Suppressor macrophage treated with lipopolysaccharide for 4 hours (primary cell): ENCODE measurements at places on chromosomes 12 and 14.

- DNase-seq = no peak
Measured at GRCh38 chr12:128827724-128828123, 4.0 kb upstream of the SLC15A4 start.

DNA sequence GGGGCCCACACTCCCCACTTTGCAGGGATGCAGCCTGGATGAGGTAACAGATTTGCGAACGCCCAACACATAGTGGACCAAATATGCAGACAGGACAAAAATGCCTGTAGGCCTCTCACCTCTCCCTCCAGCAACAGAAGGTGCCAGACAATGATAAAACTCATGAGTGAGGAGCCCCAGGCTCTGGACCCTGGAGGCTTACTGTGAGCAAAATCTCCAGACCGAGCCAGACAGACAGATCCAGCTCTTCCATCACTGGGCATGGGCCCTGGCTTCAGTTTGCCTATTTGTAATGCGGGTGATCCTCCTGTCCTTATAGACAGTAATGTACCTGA lies 42.3 kb downstream of the IRF2BPL start:
- no peak for DNase-seq

GRCh38 chr14:95841668-95842067 lies 35.0 kb upstream of the TUNAR start:
- no peak for DNase-seq

- DNase-seq = no peak
Measured at GRCh38 chr12:19639781-19640415, 200.6 kb downstream of the AEBP2 start.

GRCh38 chr12:124217508-124218242 lies 77.2 kb upstream of the RFLNA start:
- DNase-seq = peak; percentile 61

- no peak for DNase-seq
Measured at GRCh38 chr12:108191938-108192337, 62.9 kb downstream of the WSCD2 start.

GRCh38 chr14:102973706-102974285 lies 51.3 kb downstream of the AMN start:
- peak; percentile 32 for DNase-seq

DNA sequence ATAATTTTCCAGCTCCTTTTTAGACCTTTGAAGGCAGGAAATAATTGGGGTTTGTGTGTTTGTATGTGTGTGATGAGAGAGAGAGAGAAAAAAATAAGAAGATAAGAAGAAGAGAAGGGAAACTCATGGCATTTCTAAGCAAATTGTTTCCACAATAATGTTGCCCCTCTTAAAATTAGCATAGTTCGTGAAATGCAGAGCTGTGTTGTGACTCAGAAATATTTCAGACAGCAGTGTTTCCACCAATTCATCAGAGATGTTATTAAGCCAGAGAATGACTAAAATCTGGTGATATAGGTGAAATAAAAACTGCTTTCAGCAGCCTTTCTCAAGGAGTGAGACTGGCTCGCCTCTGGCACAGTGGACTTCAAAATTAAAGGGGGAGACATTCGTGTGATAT lies 65.9 kb upstream of the ARHGAP5 start:
- DNase-seq = no peak

GRCh38 chr14:68927956-68928675 lies 51.0 kb downstream of the ACTN1 start:
- DNase-seq = peak; percentile 32

DNA sequence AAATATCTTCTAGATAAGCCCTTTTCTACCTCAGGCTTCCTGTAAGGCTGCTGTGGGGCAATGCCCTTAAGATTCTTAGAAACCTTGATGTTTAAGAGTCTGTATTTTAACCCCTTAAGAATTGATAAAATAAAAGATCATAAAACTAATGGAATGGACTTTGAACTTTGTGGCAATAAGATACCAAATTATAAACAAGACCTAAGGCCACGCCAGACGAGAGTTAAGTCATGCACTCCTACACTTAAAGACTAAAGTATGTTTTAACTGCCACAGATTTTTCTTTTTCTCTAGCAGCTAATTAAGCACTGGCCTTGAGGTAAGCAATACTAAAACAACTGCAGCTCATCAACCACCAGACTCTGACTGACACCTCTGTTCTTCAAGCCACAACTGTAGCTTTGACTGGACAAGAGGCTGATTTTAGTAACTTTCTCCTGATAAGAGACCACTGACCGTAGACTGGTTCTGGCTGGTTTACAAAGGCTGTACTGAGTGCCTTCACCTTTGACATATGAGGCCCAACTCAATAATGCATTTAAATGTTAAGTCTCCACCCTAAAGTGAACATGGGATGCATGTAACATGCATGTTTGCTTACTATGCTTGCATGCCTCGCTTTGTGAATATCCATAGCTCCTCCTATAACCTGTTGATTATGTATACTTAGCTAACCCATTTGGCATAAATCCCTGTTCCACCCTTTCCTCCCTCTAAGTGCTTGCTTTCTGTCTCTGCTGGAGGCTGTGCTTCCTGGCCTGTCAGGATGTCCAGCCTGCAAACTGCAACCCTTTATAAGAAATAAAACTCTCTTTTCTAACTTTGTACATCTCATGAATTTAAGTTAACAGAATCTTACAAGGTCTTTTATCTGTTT lies 71.9 kb downstream of the KLHL28 start:
- DNase-seq = no peak

DNA sequence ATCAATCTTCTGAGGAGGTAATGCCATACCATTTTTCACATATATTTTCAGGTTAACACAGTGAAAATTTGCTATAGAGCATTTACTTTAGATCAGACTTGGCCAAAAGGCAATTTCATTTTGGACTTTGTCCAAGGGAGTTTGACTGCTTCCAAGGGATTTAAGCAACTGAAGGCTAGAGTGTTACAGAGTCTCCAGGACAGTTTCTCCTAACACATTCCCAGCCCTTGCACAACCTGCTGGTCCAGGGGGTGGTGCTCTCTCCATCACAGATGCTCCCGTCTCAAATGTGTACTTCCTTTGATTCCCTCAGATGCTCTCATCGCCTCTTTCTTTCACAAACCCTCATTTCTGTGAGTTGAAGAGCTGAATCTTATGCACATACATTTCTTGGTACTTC lies 143.1 kb downstream of the TPH2 start:
- DNase-seq = no peak

GRCh38 chr14:75837151-75837787 lies 144.5 kb downstream of the TGFB3 start:
- DNase-seq = no peak

DNA sequence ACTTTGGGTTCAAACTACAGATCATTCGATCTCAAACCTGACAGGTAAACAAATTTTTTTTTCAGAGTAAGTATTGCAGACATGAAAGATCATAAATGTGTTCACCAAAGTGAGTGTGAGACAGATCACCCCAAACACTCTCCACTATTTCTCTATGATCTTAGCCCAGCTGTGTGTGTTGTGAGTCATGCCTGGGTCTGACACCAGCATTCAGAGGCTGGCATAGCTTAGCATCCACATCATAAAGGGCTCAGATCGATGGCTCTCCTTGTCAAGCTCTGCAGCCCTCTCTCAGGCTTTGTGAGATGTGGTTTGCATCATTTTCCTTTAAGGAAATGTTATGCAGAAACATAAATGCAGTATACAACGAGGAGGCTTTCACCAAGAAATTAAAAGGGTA lies 164.9 kb downstream of the ETV6 start:
- DNase-seq = peak; percentile 63

DNA sequence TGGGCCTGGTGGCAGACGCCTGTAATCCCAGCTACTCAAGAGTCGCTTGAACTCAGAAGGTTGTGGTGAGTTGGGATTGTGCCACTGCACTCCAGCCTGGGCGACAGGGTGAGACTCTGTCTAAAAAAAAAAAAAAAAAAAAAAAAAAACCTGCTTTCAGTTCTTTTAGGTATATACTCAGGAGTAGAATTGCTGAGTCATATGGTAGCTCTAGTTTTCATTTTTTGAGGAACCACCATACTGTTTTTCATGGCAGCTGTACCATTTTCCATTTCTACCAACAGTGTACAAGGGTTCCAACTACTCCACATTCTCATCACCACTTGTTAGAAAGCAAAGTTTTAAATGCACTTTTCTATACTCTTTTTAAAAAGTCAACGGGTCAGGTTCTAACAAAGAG lies 119.8 kb downstream of the DPF3 start:
- no peak for DNase-seq

- no peak for DNase-seq
Measured at GRCh38 chr12:57619434-57620244, 8.4 kb downstream of the ARHGEF25 start.

GRCh38 chr14:26933431-26933830 lies 335.6 kb upstream of the NOVA1 start:
- no peak for DNase-seq
